ENCODE measurements at places on chromosomes 1 and 21.

DNA sequence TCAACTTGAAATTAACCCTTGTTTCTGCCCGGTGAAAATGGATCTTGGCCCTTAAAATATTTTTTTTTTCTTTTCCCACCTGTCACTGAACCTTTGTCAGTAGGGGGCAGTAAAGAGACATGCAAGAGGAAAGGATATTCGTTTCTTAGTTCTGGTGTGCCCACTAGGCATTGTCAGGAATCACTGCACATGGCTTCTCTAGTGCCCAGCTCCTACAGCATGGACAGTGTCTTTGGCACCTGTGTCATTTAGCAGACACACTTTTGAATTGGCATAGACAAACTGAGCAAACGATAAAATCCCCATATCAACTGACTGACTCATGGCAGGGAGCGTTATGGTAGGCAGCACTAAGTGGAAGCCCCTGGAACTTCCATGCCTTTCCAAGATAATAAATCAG lies 1048.1 kb downstream of the BRINP3 start:
- DNase-seq: no peak

GRCh38 chr1:200739702-200740570 lies 1.2 kb downstream of the CAMSAP2 start:
- DNase-seq: no peak

GRCh38 chr1:39531526-39531925 lies 40.1 kb downstream of the BMP8A start:
- DNase-seq: no peak

GRCh38 chr1:115666206-115666605 lies 24.4 kb downstream of the VANGL1 start:
- DNase-seq: no peak

GRCh38 chr1:115233598-115233997 lies 104.5 kb downstream of the NGF start:
- no peak for DNase-seq

DNA sequence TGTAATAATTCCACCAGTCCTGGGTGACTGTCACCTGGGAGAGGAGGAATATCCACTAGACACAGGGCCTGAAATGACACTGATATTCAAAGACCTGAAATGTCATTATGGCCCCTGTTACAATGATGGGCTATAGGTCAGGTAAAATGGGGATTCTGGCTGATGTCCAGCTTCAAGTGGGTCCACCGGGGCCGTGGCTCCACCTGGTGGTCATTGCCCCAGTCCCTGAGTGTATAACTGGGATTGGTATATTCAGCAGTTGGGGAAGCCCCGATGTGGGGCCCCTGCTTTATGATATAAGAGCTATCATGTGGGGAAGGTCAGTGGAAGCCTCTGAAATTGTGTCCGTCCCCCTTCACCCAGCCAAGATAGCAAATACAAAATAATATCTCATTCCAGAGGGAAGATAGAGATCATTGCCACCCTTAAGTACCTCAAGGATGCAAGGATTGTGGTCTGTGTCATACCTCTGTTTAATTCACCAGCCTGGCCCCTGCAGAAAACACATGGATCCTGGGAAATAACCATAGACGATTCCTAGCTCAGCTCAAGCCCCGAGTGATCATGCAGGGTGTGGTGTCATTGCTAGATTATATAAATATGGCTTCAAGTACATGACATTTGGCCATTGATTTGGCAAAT lies 19.4 kb downstream of the PLEKHO1 start:
- peak; percentile 66 for DNase-seq

- DNase-seq: no peak
Observed at GRCh38 chr1:171961861-171962260, 120.6 kb downstream of the DNM3 start.

GRCh38 chr1:179817056-179817455 lies 60.5 kb downstream of the TOR1AIP2 start:
- DNase-seq: no peak

GRCh38 chr1:198563583-198563982 lies 23.1 kb upstream of the ATP6V1G3 start:
- DNase-seq: no peak

DNA sequence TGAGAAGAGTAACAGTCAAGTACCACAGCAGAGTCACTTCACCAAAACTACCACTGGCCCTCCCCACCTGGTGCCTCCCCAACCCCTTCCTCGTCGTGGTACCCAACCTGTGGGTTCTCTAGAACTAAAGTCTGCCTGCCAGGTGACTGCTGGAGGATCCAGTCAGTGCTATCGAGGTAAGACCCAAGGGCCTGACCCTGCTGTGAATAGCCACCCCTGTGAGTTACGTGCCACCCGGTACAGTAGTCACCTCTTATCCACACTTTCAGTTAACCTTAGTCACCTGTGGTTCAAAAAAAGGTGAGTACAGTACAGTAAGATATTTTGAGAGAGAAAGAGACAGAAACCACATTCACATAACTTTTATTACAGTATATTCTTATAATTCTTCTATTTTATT lies 16.5 kb downstream of the TTF2 start:
- no peak for DNase-seq

DNA sequence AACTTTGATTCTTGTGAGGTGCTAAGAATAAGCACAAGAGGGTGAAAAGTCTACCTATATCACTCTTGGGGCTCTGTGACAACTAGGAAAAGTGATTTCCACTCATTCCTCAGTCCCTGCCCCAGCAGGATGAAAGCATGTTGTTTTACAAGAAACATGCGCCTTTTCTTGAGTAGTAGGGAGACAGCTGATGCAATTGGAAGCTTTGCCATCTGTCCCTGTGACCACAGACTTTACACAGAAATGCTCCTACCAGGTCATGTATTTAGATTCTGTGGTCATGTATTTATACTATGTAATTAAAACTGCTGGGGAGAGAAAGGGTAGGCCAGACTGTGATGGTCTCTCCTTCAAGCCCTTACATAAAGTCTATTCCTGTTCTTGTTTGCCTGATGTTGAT lies 445.5 kb downstream of the PTPRC start:
- DNase-seq: peak; percentile 37

DNA sequence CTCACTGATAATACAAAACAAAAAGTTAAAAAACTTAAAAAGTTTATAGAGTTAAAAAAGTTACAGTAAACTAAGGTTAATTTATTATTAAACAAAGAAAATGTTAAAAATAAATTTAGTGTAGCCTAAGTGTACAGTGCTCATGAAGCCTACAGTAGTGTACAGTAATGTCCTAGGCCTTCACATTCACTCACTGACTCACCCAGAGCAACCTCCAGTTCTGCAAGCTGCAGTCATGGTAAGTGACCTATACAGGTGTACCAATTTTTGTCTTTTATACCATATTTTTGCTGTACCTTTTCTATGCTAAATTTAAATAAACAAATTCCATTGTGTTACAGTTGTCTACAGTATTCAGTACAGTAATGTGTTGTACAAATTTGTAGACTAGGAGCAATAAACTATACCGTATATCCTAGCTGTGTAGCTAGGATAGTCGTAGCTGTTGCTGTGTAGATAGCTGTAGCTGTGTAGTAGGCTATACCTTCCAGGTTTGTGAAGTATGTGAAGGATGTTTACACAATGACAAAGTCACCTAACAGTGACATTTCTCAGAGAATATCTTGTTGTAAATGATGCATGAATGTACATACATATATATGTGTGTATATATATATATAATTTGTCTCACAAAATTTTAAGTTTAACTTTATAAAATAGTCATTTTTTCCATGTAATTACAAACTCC lies 140.2 kb downstream of the TGFB2 start:
- DNase-seq: no peak

Data from right hindlimb (tissue), 1 donor.